ENCODE measurements at places on chromosomes 12 and 14. TPM values are rescaled to one million over a fixed set of nuclear protein-coding genes. Genes with fewer than 3 reads are reported as not detected.

- peaks cover 7% of the 10 kb centered on the region for H3K27me3 ChIP-seq
- H3K4me3 ChIP-seq, result no peak overlapping the region
- H3K27ac ChIP-seq, result no peak overlapping the region
Observed at GRCh38 chr14:102063808-102064429, 22.9 kb downstream of the HSP90AA1 start.

KRT6C gene
- not detected for total RNA-seq

GRCh38 chr12:92299344-92299743 lies 153.7 kb upstream of the BTG1 start:
- H3K27me3 ChIP-seq, result no peaks in the 10 kb centered on the region
- no peak for DNase-seq
- H3K4me1 ChIP-seq, result peaks cover 15% of the 10 kb centered on the region
- peaks cover 6% of the 10 kb centered on the region for H3K36me3 ChIP-seq
- no peak overlapping the region for H3K4me3 ChIP-seq

- H3K27ac ChIP-seq, result no peak overlapping the region
- no peaks in the 10 kb centered on the region for H3K27me3 ChIP-seq
- no peak for DNase-seq
- no peaks in the 10 kb centered on the region for H3K36me3 ChIP-seq
- no peak overlapping the region for H3K4me3 ChIP-seq
- no peaks in the 10 kb centered on the region for H3K4me1 ChIP-seq
Observed at GRCh38 chr12:60345442-60345841, 749.6 kb downstream of the SLC16A7 start.

GRCh38 chr12:3792623-3793288 lies 39.8 kb upstream of the CRACR2A start:
- H3K4me3 ChIP-seq, result no peak overlapping the region

- H3K4me3 ChIP-seq, result no peak overlapping the region
- H3K27ac ChIP-seq, result no peak overlapping the region
- DNase-seq, result no peak
- no peaks in the 10 kb centered on the region for H3K4me1 ChIP-seq
- H3K27me3 ChIP-seq, result no peaks in the 10 kb centered on the region
- H3K36me3 ChIP-seq, result no peaks in the 10 kb centered on the region
Observed at GRCh38 chr12:17369556-17369955, 720.4 kb downstream of the RERGL start.

GRCh38 chr12:77308056-77308455 lies 242.7 kb upstream of the E2F7 start:
- H3K4me3 ChIP-seq, result no peak overlapping the region
- no peaks in the 10 kb centered on the region for H3K4me1 ChIP-seq
- H3K36me3 ChIP-seq, result no peaks in the 10 kb centered on the region
- H3K27ac ChIP-seq, result no peak overlapping the region
- no peak for DNase-seq

GRCh38 chr12:103687253-103687652 lies 100.2 kb downstream of the STAB2 start:
- DNase-seq, result no peak
- H3K4me1 ChIP-seq, result no peaks in the 10 kb centered on the region
- H3K36me3 ChIP-seq, result no peaks in the 10 kb centered on the region
- peaks cover 9% of the 10 kb centered on the region for H3K27me3 ChIP-seq

VASH1 gene
- total RNA-seq, result 3.3 TPM

GRCh38 chr12:75596406-75596805 lies 85.0 kb upstream of the KRR1 start:
- H3K27me3 ChIP-seq, result peaks cover 19% of the 10 kb centered on the region
- DNase-seq, result no peak
- no peak overlapping the region for H3K4me3 ChIP-seq
- peaks cover 1% of the 10 kb centered on the region for H3K36me3 ChIP-seq
- no peaks in the 10 kb centered on the region for H3K4me1 ChIP-seq
- H3K27ac ChIP-seq, result no peak overlapping the region

GRCh38 chr14:54106661-54107377 lies 150.2 kb upstream of the BMP4 start:
- no peaks in the 10 kb centered on the region for H3K36me3 ChIP-seq
- DNase-seq, result no peak
- H3K27me3 ChIP-seq, result no peaks in the 10 kb centered on the region
- H3K27ac ChIP-seq, result no peak overlapping the region
- no peak overlapping the region for H3K4me3 ChIP-seq

KDM2B gene
- 64.8 TPM for total RNA-seq
